Nucleus accumbens (tissue), 56 donors: ENCODE measurements at places on chromosomes 7 and 10.

- DNase-seq = no peak
These were observed 307.6 kb upstream of the PHYHIPL start for GRCh38 chr10:58868736-58869435.

- no peak for DNase-seq
These were observed 94.0 kb upstream of the TARP start for GRCh38 chr7:38367301-38367890.

- no peak for DNase-seq
These were observed 18.0 kb upstream of the LIPA start for GRCh38 chr10:89269433-89270152.

GRCh38 chr10:11020548-11020942 lies 2.9 kb downstream of the CELF2 start:
- DNase-seq = no peak

DNA sequence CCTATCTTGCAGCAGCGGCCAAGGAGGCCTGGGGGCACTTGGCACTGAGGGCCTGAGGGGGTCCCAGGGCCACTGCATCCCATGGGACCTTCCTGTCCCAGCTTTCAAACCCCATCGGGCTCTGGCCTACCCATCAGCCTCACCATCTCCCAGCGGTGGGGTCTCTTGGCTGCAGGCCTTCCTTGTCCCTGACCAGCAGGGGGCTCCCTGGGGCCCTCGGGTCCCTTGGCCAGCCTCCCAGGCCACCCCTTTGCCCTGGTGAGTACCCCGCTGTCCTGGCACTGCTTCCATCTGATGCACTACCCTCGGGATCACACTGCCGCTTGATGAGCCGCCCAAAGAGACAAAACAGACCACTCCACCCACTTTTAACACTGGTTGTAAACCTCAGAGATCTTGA lies 43.5 kb downstream of the YKT6 start:
- no peak for DNase-seq

- no peak for DNase-seq
These were observed 643.2 kb downstream of the PHTF2 start for GRCh38 chr7:78441737-78442136.

DNA sequence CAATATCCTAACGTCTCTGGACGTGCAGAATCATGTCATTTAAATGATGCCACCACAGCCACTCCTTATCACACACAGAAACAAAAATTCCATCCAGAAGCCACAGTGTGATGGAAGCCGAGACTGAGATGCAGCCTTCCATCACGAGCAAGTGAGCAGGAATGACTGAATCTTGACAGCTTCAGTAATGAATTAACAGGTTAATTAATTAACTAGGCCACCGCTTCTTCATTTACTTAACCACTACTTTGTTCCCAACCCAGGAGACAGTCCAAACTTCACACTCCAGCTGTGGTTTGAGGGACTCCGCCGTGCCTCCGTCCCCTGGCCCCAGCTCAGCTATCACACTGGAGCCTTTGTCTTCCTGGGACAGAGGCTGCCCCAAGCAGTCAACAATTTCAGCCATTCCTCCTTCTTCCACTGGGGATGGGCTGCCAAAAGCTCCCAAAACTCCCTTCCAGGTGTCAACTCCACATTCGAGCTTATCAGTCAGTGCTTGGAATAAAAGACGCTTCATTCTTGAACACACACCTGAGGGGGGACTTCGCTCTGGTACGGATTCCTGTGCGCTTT lies 65.9 kb downstream of the FGFR2 start:
- peak; percentile 36 for DNase-seq

DNA sequence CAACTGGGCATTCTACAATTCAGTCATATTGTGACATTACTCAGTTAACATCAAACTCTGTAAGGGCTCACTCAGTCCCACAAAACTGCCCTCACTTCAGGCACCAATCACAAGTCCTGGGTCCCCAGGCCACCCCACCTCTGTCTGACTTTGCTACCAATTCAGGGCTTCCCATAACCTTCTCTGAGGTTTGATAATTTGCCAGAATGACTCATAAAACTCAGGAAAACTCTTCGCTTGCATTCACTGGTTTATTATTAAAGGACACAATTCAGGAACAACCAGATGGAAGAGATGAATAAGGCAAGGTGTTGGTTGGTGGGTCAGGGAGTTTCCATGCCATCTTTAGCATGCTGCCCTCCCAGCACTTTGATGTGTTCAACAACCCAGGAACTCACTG lies 41.3 kb downstream of the AVL9 start:
- no peak for DNase-seq

GRCh38 chr7:138226001-138226476 lies 149.8 kb downstream of the AKR1D1 start:
- DNase-seq = peak; percentile 3

DNA sequence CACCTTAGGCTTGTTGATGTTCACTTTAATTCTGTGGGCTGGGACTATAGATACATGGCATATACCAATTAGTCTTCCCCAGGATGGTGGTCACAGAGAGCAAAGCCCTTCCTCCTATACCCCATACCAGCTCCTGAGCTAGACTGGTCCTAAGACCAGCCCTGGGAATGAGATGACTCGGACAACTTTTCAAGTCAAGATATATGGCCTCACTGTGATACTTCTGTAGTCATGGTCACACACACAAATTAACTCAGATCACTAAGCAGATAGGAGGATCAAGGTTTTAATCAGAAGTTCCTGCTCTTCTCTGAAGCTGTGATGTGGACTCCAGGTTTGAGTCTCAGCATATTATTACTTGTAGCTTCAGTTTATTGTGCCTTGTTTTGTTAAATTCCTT lies 53.1 kb downstream of the SLK start:
- no peak for DNase-seq

- no peak for DNase-seq
These were observed 148.0 kb downstream of the TSPAN12 start for GRCh38 chr7:120709972-120710320.

DNA sequence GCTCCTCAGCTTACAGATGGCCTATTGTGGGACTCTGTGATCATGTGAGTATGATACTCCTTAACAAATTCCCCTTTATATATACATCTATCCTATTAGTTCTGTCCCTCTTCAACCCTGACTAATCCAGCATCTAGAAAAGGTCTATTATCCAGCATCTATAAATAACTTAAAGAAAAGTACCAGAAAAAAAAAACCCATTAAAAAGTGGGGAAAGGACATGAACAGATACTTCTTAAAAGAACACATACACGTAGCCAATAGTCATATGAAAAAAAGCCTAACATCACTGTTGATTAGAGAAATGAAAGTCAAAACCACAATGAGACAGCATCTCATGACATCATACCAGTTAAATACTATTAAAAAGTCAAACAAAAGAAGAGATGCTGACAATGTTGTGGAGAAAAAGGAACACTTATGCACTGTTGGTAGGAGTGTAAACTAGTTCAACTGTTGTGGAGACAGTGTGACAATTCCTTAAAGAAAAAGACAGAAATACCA lies 549.5 kb upstream of the GRM3 start:
- no peak for DNase-seq

- DNase-seq = no peak
These were observed 4.6 kb upstream of the TMEM139 start for GRCh38 chr7:143280160-143280559.

- no peak for DNase-seq
These were observed 211.0 kb downstream of the TCF7L2 start for GRCh38 chr10:113161066-113161465.

DNA sequence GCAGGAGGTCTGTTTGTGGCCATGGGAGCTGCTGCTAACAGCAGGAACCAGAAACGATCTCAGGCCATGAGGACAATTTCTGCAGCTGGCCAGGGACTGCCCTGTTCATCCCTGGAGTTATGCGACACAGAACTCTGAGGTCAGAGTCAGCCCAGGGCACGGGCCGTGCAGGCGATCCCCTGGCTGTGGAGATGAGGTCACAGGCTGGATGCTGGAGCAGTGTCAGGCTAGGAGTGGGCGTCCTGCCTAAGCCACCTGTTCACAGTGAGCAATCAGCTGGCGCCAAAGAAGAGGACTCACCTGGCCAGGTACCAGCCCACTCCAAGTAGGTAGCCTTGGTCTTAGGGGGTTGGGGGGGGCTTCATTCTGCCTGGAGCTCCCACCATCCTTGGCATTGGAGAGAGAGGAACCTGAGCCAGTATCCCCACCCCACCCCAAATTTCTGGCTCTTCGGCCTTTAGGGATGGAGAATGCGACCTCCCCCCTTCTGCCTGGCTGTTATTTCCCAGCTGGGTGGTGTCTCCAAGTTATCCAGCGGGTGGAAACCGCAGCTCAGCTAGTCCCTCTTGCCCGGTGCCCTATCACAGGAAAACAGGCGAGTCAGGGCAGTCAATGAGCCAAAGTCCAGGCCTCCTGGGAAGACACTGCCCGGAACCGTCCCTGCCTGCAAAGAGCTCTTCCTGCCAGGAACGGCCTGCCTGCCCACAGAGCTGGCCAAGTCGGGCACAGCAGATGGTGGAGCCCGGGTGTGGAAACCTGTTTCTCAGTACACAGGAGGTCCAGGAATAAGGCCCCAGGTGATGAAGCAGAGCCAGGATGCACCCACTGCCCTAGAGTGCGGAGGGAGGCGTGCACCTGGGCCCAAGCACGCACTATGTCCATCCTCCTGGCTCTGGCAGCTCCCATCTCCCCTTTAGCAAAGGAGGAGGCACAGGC lies 1.8 kb upstream of the TTYH3 start:
- no peak for DNase-seq

- DNase-seq = no peak
These were observed 223.3 kb upstream of the TCERG1L start for GRCh38 chr10:131534836-131535235.

DNA sequence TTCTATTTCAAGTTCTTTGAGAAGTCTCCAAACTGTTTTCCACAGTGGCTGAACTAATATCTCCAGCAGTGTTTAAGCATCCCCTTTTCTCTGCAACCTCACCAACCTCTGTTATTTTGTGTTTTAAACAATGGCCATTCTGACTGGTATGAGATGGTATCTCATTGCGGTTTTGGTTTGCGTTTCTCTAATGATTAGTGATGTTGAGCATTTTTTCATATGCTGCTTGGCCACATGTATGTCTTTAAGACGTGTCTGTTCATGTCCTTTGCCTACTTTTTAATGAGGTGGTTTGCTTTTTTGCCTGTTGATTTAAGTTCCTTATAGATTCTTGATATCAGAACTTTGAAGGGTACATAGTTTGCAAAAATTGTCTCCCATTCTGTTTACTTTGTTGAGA lies 156.6 kb upstream of the IMMP2L start:
- no peak for DNase-seq

DNA sequence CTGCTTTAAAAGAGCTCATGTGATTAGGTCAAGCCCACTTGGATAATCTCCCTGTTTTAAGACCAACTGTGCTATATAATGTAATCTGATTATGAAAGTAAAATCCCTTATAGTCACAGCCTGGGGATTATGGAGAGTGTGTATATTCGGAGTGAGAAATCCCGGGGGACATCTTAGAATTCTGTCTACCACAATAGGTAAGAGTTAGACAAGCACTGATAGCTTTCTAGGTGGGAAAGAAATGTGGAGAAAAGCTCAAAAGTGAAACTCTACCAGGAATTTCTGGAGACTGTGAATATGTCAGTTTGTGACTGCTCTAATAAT lies 2.9 kb upstream of the VCL start:
- DNase-seq = no peak

GRCh38 chr7:727806-728460 lies 852 bp upstream of the PRKAR1B start:
- DNase-seq = no peak

- DNase-seq = no peak
These were observed 1.4 kb downstream of the SFR1 start for GRCh38 chr10:104123397-104123796.

- DNase-seq = no peak
These were observed 87.4 kb upstream of the TNS3 start for GRCh38 chr7:47669178-47669891.

- no peak for DNase-seq
These were observed 1.2 kb downstream of the CLDN4 start for GRCh38 chr7:73831834-73832651.

DNA sequence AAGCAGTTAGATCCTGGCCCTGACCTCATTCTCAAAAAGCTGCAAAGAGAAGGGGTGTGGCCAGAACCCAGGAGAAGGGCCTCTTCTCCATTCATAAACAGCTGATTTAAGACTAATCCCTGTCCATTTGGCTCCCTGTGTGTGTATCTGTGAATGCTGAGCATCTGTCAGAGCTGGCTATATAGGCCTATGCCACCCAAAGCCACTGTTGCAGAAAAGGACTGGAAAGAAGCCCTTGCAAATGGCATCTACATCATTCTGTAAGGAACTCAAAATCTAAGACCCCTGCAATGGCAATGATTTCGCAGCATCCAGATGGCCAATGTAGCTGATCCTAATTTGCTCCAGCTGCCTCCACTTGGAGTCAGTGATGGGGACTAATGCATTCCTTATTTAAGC lies 384.5 kb downstream of the KCNMA1 start:
- no peak for DNase-seq

- no peak for DNase-seq
These were observed 216.7 kb upstream of the ETV1 start for GRCh38 chr7:14206121-14206520.

- no peak for DNase-seq
These were observed 32.0 kb downstream of the ANTXRL start for GRCh38 chr10:46318799-46319198.

- DNase-seq = no peak
These were observed 160.9 kb upstream of the SLC13A1 start for GRCh38 chr7:123360631-123361030.

DNA sequence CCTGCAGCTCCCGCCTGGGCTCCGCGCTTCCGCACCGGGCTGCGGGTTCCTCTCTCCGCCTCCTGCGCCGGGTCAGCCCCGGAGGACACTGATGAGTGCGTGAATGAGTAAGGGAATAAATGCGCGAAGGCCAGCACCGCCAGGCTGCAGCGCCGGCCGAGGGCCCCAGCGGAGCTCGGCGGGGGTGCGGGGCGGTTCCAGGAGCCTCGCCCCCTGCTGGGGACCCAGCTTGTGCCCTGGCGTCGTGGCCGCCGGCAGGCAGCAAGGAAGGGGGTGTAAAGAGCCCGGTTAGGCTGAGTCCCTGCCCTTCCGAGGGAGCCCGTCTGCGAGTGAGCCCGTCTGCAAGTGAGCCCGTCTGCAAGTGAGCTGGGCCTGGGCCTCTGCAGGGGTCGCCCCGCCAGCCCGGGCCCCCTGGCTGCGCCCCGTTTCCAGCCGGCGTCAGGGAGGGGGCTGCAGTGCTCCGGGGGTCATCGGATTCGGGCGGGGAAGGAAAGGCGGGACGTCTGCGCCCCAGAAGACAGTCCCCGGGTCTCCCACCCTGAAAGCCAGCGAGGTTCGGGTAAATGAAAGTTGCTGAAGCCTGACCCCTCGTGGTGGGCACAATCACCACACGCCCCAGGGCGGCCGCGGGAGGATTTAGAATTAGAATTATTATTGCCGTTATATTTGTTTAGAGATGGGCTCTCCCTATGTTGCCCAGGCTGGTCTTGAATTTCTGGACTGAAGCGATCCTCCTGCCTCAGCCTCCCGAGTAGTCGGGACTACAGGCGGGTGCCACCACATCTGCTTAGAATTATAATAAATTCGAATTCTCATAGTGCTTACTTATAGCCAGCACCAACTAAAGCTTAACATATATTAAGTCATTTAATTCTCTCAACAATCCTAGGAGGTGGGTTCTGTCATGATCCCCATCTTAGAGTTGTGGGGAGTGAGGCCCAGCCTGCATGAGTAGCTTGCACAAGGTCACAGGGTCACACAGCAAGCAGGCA lies 8.6 kb upstream of the CRYGN start:
- no peak for DNase-seq

GRCh38 chr7:159051916-159052315 lies 92.8 kb downstream of the VIPR2 start:
- no peak for DNase-seq
